ENCODE measurements at places on chromosomes 12 and 14.
A peak's percentile ranks its signal among the peaks of the same experiment; 100 is the strongest.

GRCh38 chr12:24360057-24360456 lies 410.6 kb upstream of the SOX5 start:
- no peak for DNase-seq

- peak; percentile 46 for DNase-seq
Observed at GRCh38 chr12:56221232-56221756, 428 bp downstream of the RNF41 start.

GRCh38 chr12:129186952-129187351 lies 333.7 kb downstream of the GLT1D1 start:
- DNase-seq = no peak

DNA sequence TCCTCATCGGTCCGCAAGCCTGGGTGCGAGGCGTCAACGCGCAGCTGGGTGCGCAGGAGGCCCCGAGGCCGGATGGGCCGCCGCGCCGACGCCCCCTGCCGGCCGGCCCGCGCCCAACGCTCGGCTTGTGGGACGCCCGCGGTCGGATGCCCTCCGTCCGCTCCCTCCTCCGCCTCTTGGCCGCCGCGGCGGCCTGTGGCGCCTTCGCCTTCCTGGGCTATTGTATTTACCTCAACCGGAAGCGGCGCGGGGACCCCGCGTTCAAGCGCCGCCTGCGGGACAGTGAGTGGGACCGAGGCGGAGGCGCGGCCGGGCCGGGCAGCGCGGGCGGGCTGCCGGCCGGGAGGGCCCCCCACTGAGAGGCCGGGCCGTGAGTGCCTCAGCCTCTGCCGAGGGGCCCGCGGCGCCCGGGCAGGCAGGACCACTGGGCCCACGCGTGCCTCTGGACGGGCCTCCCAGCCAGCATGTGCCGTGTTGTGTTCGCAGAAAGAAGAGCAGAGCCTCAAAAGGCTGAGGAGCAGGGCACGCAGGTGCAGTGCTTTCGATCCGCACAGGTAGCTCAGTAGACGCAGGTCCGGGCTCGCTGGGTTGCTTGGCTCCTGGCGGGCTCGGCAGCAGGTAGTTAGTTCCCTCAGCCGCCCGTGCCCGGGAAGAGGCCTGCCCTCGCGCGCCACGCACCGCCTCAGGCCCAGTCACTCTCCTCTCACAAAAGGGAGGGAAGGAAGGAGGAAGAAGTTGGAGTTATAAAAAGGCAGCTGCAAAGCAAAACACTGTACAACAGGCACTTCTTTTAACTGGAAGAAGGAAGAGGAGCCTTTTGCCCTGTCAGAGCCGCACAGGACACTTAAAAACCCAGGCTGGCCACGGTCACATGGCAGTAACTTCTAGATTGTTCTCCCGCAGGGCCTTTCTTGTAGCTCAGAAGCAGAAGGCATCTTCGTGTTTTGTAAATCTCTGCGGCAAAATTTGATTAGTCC lies at the start of gene TOMM20L:
TOMM20L (plus strand) TSS at position 119 of the 977 bp plus-strand sequence; CDS start at position 147, 28 bp downstream.
- DNase-seq = peak; percentile 35

DNA sequence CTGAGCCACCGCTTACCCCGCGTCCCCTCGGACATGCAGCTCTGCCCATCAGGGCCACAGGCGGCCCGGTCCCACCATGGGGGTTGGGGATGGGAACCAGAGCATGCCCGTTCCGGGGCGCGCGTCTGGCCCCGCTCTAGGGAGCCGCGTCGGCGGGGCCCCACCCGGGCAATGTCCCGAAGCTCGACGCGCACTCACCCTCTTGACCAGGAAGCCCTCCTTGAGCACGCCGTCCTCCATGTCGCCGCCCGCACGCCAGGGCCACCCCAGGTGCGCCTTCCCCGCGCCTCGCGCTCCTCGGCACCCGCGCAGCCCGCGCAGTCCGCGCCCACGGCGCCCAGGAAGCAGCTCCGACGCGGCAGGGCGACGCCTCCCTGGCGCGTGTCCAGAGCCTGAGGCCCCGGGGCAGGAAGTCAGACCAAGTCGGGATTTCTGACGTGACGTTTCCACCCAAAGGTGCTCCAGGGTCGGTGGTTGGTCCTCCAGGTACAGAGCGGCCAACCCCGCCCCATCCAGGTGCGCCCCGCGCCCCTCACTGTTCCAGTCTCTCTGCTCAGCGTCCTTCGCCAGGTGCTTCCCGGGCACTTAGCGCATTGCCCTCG lies at the start of gene PLEK2:
PLEK2 (minus strand) TSS at position 346 of the 602 bp plus-strand sequence; CDS start at position 240, 106 bp downstream.
- DNase-seq = no peak
